ENCODE measurements at places on chromosomes 7 and 10. TPM values are rescaled to one million over a fixed set of nuclear protein-coding genes. Genes with fewer than 3 reads are reported as not detected.
A peak's percentile ranks its signal among the peaks of the same experiment; 100 is the strongest.

Gene ENO4
- not detected for total RNA-seq

Gene ANKRD2
- not detected for total RNA-seq

Gene BUB3
- 257 TPM for total RNA-seq

Gene PLCE1
- not detected for total RNA-seq

Gene MPP7
- total RNA-seq, result 12.3 TPM

Gene RNF32
- total RNA-seq, result 0.62 TPM

Gene CLDN4
- total RNA-seq, result 0.33 TPM

Gene TAS2R41
- total RNA-seq, result not detected

Gene TOMM7
- total RNA-seq, result 257 TPM

Gene MSMB
- total RNA-seq, result not detected

Gene AQP1
- total RNA-seq, result 0.10 TPM

Gene DGKB
- total RNA-seq, result not detected

Gene CAPZA2
- total RNA-seq, result 177 TPM

Gene OLAH
- 2.0 TPM for total RNA-seq

GRCh38 chr7:65509368-65510186 is 135.9 kb downstream of the ZNF92 start:
- peaks cover 30% of the 10 kb centered on the region for H3K27me3 ChIP-seq
- no peak for DNase-seq
- no peaks in the 10 kb centered on the region for H3K36me3 ChIP-seq
- no peak overlapping the region for H3K27ac ChIP-seq
- no peaks in the 10 kb centered on the region for H3K4me1 ChIP-seq

- H3K4me3 ChIP-seq, result no peak overlapping the region
- no peaks in the 10 kb centered on the region for H3K4me1 ChIP-seq
- H3K27me3 ChIP-seq, result peaks cover 19% of the 10 kb centered on the region
Observed at GRCh38 chr10:117622471-117623184, 80.1 kb downstream of the EMX2 start.

DNA sequence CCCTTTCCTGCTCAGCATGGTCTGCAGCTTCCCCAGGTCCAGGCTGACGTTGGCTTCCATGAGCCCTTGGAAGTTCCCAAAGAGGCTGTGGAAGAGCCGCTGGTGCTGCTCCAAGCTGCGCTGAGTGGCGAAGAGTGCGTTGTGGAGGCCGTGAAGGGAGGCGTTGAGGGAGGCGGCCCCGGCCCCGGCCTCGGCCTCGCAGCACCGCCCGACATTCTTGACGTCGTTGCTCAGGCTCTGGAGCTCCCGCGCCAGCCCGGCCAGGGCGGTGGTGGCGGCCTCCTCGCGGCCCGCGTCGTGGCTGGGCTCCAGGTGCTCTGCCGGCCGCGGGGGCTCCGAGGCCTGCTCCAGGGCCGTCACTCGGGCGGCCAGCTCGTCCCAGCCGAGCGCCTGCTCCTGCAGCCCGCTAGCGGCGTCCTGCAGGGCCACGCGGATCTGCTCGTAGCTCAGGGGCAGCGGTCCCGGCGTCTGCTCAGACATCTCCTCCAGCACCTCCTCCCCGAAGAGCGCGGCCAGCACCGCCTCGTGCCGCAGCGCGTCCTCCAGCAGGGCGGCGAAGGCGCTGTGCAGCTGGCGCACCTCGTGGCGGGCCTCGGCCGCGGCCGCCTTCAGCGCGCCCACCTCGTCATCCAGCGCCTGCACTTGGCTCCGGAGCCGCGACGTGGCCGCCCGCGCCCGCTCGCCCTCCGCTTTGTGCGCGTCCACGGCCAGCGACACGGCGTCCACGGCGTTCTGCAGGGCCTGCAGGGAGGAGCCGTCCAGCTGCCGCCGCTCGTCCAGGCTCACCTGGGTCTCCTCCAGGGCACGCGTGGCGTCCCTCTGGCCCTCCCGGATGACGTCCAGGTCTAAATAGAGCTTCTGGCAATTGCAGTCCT is 14.7 kb downstream of the MMRN2 start:
- no peaks in the 10 kb centered on the region for H3K27me3 ChIP-seq
- H3K36me3 ChIP-seq, result no peaks in the 10 kb centered on the region
- no peak overlapping the region for H3K4me3 ChIP-seq
- H3K27ac ChIP-seq, result no peak overlapping the region

- DNase-seq, result no peak
- no peaks in the 10 kb centered on the region for H3K36me3 ChIP-seq
- no peaks in the 10 kb centered on the region for H3K4me1 ChIP-seq
- H3K4me3 ChIP-seq, result no peak overlapping the region
Observed at GRCh38 chr10:6815346-6815745, 235.3 kb upstream of the PRKCQ start.

DNA sequence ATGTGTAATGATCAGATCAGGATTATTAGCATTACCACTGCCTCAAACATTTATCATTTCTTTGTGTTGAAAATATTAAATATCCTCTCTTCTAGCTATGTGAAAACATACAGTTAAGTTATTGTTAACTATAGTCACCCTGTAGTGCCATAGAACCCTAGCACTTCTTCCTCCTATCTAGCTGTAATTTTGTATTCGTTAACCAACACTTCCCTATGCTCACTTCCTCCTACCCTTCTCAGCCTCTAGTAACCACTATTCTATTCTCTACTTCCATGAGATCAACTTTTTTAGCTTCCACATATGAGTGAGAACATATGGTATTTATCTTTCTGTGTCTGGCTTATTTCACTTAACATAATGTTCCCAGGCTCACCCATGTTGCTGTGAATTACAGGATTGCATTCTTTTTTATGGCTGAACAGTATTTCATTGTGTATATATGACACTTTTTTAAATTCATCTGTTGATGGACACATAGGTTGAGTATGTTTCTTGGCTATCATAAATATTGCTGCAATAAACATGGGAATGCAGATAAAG is 132.7 kb upstream of the RHOBTB1 start:
- no peak for DNase-seq
- H3K4me3 ChIP-seq, result no peak overlapping the region
- H3K36me3 ChIP-seq, result no peaks in the 10 kb centered on the region
- no peak overlapping the region for H3K27ac ChIP-seq

- no peaks in the 10 kb centered on the region for H3K4me1 ChIP-seq
- no peaks in the 10 kb centered on the region for H3K36me3 ChIP-seq
- H3K27ac ChIP-seq, result no peak overlapping the region
- no peak for DNase-seq
- no peak overlapping the region for H3K4me3 ChIP-seq
- no peaks in the 10 kb centered on the region for H3K27me3 ChIP-seq
Observed at GRCh38 chr7:14137676-14138075, 148.2 kb upstream of the ETV1 start.

GRCh38 chr10:17766731-17767130 is 14.7 kb downstream of the TMEM236 start:
- H3K27me3 ChIP-seq, result no peaks in the 10 kb centered on the region
- no peak overlapping the region for H3K4me3 ChIP-seq
- H3K27ac ChIP-seq, result no peak overlapping the region
- no peak for DNase-seq
- no peaks in the 10 kb centered on the region for H3K4me1 ChIP-seq
- no peaks in the 10 kb centered on the region for H3K36me3 ChIP-seq

- no peaks in the 10 kb centered on the region for H3K27me3 ChIP-seq
- no peak overlapping the region for H3K4me3 ChIP-seq
- H3K27ac ChIP-seq, result no peak overlapping the region
Observed at GRCh38 chr10:103605359-103606096, 112.0 kb downstream of the NEURL1 start.

GRCh38 chr7:100983451-100984187 is 14.3 kb downstream of the MUC12 start:
- DNase-seq, result no peak
- H3K27me3 ChIP-seq, result peaks cover 8% of the 10 kb centered on the region
- no peak overlapping the region for H3K27ac ChIP-seq
- H3K36me3 ChIP-seq, result no peaks in the 10 kb centered on the region
- no peaks in the 10 kb centered on the region for H3K4me1 ChIP-seq

DNA sequence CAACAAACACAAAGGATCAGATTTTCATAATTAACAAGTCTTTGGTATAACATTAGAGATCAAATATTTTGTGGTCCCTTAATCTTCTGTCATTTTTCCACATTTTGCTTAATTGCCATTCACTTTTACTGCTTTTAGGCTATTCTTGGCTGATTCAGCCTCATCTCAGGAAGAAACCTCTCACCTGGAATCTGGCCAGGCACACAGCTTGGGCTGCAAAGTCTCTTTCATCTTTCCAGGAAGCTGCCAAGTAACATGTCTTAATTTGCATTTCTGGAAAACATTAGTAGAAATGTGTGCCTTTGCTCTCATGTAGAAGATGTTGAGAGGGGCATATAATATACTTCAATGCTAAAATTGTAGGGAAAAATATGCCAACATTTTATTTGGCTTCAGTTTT is 174.2 kb upstream of the STEAP4 start:
- no peak overlapping the region for H3K27ac ChIP-seq
- H3K27me3 ChIP-seq, result peaks cover 6% of the 10 kb centered on the region
- no peaks in the 10 kb centered on the region for H3K36me3 ChIP-seq
- no peak for DNase-seq

DNA sequence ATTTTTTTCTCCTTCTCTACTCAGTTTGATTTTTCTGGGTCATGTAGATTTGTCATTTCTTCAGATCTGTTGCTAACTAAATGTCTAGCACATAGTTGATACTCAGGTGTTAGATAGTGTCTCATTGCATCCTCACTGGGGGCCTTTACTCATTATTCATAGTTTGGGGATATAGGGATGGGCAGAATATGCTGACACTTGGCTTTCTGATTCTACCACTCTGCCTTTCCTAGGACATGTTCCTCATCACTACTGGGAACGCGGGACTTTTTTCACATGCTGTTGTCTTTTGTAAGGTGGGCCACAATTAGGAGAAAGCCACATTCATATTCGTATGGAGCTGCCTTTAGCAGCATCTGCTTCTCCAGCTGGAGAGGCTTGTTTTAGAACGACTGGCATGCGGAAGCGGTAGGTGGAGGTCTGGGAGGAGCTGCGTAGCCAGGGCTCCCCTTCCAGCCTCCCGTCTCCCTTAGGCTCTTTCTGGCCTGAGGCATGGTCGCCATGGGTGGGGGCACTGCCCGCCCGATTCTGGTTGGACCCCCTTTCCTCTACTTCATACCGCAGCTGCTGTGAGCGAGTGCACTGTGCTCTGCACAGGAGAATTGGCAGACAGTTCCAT is 78.8 kb downstream of the SND1 start:
- DNase-seq, result no peak
- H3K36me3 ChIP-seq, result peaks cover 44% of the 10 kb centered on the region
- no peaks in the 10 kb centered on the region for H3K4me1 ChIP-seq

- H3K4me3 ChIP-seq, result no peak overlapping the region
- no peaks in the 10 kb centered on the region for H3K27me3 ChIP-seq
- H3K4me1 ChIP-seq, result peaks cover 78% of the 10 kb centered on the region
Observed at GRCh38 chr7:130995252-130996081, 261.5 kb upstream of the KLF14 start.

DNA sequence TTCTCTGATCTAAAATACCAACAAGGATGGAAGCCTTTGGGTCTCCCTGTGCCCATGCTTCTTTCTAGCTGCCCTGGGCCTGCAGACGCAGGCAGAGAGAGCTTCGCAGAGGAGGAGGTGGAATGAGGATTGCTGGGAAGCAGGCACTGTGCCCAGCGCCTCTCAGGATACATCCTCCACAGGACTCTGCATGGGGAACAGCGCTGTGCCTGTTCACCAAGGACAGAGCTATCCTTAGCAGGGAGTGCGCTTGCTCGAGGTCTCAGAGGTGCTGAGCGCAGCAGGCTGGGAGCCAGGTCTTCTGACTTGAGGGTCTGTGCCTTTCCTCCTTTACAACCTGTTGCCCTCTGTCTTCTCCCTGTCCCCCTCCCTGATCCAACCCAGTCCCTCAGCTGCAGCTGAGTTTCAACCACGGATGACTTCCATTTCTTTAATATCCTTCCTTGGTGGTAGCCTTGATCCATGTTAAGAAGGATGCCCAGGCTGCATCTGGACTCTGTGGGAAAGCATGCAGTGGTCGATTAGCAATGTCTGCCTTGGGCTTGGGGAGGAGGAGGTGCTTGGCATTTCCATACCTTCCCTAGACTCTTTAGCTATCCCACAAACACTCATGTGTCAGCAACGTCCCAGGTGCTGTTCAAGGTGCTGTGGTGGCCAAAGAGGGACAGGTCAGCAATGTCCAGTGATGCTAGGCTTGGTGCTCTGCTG is 219.6 kb upstream of the GPR26 start:
- H3K4me1 ChIP-seq, result no peaks in the 10 kb centered on the region
- H3K27me3 ChIP-seq, result peaks cover 5% of the 10 kb centered on the region
- DNase-seq, result no peak
- H3K4me3 ChIP-seq, result peak overlapping the region; percentile 10
- H3K27ac ChIP-seq, result no peak overlapping the region
- H3K36me3 ChIP-seq, result no peaks in the 10 kb centered on the region

DNA sequence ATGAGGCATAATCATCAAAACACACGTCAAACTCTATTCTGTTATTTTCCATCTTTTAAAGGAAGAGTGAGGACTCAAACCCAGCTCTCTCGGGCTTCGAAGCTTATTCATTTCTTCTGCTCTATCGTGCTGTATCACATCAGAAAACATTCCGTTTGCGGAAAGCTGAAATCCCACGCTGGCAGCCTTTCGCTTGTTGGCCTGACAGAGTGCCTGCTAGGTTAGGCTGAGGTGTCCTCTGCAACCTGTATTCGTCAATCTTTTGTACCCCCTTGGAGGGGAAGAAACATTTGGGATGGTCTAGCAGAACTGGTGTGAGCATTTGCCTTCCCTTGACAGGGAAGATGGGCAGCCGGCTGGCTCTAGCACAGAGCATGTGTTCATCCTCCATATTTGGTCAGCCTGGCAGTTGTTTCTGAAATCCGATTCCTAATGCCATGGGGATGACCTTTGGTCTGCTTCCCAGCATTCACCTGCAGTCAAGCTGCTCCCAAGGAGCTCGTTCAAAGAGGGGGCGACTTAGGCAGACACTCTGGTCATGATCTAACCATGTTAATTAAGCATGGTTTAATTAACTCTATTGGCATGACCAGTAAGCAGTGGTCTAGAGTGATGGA is 55.2 kb downstream of the TACC2 start:
- H3K4me1 ChIP-seq, result no peaks in the 10 kb centered on the region
- no peak for DNase-seq

GRCh38 chr10:59384761-59385160 is 22.4 kb upstream of the FAM13C start:
- no peak overlapping the region for H3K4me3 ChIP-seq
- no peaks in the 10 kb centered on the region for H3K4me1 ChIP-seq

DNA sequence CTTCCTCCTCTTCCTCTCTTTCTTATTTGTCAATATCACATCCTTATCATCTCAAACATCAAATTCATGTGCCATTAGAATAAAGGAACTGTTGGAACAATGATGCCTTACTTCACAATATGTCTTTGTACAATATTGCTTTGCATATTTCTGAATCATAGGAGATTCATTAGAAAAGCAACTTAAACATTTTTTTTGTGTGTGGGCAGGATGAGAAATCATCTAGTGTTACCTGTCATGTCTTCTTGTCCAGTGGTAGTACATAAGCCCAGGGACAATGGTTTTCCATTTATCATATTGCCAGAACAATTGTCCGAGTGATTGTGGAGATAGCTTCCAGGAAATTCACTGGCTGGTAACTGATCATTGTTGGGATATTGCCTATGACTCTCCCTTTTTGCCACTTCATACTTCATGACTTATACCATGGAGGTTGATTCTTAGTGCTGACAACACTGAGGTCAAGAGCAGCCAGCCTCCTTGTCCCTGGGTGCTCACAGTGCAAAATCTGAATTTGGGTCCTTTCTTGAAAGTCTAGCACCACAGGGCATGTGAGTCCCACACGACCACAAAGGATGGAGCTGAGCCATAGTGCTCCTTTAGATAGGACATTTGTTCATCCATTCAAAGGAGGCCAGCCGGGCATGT is 215.0 kb downstream of the MDFIC start:
- H3K4me3 ChIP-seq, result no peak overlapping the region
- no peaks in the 10 kb centered on the region for H3K36me3 ChIP-seq
- no peaks in the 10 kb centered on the region for H3K27me3 ChIP-seq
- peaks cover 3% of the 10 kb centered on the region for H3K4me1 ChIP-seq
- H3K27ac ChIP-seq, result no peak overlapping the region

- peak; percentile 52 for DNase-seq
- peak overlapping the region; percentile 91 for H3K27ac ChIP-seq
- no peaks in the 10 kb centered on the region for H3K27me3 ChIP-seq
- H3K36me3 ChIP-seq, result peaks cover 75% of the 10 kb centered on the region
- H3K4me1 ChIP-seq, result peaks cover 49% of the 10 kb centered on the region
Observed at GRCh38 chr7:150631084-150631826, 930 bp downstream of the GIMAP6 start.

Data from activated naive CD8-positive, alpha-beta T cell treated with anti-CD3 and anti-CD28 coated beads for 36 hours (primary cell).